ENCODE measurements at places on chromosomes 11 and 22.

- peak; percentile 30 for DNase-seq
Observed at GRCh38 chr22:37197451-37198257, 9.6 kb upstream of the C1QTNF6 start.

- no peak for DNase-seq
Observed at GRCh38 chr22:28909375-28909774, 26.0 kb downstream of the ZNRF3 start.

DNA sequence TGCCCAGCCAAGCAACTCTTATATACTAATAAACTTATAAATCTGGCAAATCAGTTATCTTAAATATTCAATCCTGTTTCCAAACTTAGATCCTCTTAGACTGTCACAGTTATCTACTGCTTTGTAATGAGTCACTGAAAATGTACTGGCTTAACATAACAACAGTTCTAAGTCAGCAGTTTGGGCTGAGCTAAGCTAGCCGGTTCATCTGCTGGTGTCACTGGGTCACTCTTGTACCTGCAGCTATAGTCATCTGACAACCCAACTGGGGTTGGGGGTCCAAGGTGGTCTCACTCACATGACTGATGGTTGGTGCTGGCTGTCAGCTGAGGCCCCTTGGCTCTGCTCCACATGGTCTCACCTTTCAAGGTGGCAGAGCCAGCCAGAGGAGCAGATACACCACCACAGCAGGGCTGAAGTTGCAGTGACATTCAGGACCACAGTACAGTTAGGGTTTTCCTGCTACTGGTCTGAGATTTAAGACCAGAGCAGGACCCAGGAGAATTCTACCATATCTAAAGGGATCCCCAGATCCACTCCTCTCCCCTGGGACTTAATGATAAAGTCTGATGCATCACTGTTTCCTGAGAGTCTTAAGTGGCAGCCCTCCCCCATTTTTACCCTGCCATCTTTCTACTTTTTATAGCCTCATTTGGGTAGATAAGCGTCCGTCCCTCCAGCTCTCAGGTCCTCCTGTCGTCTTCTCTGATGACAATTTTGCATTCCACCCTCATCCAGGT lies 7.9 kb upstream of the MACROD1 start:
- DNase-seq: no peak

GRCh38 chr22:43217285-43218030 lies 30.5 kb upstream of the TTLL12 start:
- no peak for DNase-seq

GRCh38 chr22:17847360-17848078 lies 73.2 kb upstream of the BID start:
- DNase-seq: no peak

DNA sequence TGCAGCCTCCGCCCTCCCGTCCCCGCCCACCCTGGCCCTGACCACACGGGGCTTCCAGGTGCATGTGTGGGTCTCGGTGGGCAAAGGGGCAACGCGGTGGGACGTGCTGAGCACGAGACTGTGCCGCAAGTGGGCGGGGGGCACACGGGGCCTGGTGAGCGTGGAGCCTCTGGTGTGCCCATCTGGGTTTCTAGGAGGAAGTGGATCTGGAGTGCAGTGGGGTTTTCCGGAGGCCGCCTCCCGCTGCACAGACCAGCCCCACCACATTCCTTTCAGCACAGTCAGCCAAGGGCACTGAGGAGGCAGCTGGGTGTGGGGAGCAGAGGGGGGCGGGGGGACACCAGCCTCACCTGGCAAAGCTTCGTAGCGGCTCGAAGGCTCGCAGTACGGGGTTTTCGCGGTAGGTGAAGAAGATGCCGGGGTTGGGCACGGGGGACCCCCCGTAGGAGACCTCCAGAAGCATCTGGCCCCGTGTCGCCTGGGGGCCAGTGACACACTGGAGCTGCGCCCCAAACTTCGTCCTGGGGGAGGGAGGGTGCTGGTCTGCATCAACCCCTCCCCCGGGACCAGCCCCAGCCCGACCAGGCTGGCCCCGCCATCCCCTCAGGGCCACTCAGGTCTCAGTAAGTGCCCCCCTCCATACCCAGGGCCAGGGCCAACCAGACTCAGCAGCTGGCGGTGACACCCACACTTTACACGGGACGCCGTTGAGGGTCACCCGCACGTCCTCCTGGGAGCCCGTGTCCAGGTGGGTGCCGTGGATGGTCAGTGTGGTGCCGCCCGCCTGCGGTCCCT lies 12.4 kb upstream of the MAPK11 start:
- peak; percentile 67 for DNase-seq

- DNase-seq: no peak
Observed at GRCh38 chr11:87596176-87596575, 558.4 kb downstream of the TMEM135 start.

GRCh38 chr11:13336246-13336878 lies 58.8 kb downstream of the BMAL1 start:
- no peak for DNase-seq

GRCh38 chr11:103959279-103959942 lies 77.0 kb upstream of the DDI1 start:
- DNase-seq: peak; percentile 84
